MM.1S (cell line): ENCODE measurements at places on chromosomes 16 and 17.

- DNase-seq = no peak
These were observed 59.8 kb downstream of the ANKFN1 start for GRCh38 chr17:56213031-56213430.

DNA sequence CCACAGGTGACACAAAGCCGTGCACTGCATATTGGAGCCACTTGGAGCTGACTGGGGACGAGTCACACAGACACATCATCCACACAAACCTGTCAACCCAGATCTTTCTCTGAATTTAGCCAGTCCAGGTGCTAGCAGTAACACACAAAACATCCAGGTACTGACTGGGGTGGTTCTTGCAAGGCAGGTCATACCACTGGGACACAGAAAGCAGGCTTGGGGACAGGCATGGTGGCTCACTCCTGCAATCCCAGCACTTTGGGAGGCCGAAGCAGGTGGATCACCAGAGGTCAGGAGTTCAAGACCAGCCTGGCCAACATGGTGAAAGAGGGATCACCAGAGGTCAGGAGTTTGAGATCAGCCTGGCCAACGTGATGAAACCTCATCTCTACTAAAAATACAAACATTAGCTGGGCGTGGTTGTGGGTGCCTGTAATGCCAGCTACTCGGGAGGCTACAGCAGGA lies 14.9 kb downstream of the ENPP7 start:
- DNase-seq = no peak

GRCh38 chr16:88804173-88804551 lies 573 bp downstream of the CDT1 start:
- DNase-seq = no peak

- DNase-seq = no peak
These were observed 264.3 kb downstream of the CPPED1 start for GRCh38 chr16:12539185-12539929.
